ENCODE measurements at places on chromosomes 12 and 14.

- DNase-seq, result no peak
These were observed 15.6 kb downstream of the ZBTB39 start for GRCh38 chr12:56990648-56991318.

- no peak for DNase-seq
These were observed at the start of gene OR11H7 for GRCh38 chr14:20228681-20229080. OR11H7 (plus strand) TSS chr14:20228981.

DNA sequence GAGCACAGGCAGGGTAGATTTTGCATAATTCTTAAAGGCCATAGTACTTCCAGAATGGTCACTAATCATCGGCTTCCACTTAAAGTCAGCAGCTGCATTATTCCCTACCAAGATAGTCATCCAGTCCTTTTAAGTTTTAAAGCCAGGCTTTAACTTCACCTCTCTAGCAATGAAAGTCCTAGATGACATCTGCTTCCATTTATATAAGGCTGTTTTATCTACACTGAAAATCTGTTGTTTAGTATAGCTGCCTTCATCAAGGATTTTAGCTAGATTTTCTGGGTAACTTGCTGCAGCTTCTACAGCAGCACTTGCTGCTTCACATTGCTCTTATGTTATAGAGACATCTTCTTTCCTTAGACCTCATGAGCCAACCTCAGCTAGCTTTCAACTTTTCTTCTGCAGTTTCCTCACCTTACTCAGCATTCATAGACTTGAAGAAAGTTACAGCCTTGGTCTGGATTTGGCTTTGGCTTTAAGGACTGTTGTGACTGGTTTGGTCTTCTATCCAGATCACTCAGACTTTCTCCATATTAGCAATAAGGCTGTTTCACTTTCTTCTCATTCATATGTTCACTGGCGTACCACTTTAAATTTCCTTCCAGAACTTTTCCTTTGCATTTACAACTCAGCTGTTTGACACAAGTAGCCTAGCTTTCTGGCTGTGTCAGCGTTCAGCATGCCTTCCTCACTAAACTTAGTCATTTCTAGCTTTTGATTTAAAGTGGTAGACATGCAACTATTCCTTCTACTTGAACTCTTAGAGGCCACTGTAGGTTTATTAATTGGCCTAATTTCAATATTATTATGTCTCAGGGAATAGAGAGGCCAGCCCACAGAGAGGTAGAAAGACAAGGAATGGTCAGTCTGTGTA, 209.9 kb upstream of the GARIN2 start:
- DNase-seq, result no peak

DNA sequence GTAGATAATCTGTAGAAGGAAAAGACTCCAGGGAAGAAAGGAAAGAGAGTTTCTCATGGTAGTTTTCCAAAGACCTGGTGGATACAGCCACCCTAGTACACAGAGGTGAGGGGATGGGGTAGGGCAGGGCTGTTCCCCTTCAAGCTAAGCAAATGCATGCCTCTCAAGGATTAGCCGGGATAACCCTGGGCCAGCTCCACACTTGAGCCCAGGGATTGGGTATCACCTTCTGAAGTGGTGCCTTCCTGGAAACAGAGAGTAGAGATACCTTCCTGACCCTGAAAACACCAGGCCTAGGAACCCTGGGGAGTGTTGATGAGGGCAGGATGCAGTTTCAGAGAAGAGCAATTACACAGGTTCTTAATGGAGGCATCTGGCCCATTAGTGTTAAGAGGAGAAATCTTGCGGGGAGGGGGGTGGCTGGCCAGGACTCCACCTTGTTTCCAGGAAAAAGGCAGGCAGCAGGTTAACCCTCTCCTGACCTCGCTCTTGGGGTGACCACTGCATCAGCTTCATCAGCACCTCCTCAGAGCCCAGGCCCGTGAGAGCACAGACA, 106.9 kb upstream of the TMEM233 start:
- DNase-seq, result no peak

DNA sequence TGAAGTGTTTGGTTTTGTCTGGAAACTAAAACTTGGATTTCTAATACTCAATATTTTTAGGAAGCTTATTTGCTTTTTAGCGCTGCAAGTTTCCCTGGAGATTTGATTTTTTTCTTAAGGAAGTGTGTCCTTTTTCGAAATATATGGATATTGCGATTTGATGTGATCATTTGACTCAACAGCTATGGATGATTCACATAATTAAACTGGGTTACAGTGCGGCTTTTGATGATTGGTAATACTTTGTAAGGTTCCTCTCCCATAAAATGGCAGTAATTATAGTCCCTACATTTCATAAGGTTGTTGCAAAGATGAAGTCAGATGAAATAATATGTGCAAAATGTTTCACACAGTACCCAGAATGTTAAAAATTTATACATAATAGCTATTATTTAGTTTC, 13.1 kb downstream of the LDHB start:
- DNase-seq, result no peak

DNA sequence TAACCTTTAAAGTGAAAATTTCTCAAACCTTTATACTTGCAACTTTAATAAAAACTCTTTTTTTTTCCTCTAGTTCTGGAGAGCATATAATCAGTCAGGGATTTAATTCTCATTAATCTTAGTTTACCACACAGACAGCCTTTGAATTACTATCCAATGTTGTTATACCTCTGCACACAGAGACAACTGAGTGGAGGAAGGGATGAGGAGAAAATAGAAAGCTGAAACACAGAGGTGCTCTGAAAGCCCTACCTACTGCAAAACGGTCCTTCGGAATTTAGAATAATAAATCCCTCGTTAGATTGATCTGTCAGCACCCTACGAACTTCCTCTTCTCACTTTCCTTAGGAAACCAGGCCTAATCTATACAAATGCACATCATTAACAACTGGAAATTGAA, 122.1 kb downstream of the STXBP6 start:
- no peak for DNase-seq

DNA sequence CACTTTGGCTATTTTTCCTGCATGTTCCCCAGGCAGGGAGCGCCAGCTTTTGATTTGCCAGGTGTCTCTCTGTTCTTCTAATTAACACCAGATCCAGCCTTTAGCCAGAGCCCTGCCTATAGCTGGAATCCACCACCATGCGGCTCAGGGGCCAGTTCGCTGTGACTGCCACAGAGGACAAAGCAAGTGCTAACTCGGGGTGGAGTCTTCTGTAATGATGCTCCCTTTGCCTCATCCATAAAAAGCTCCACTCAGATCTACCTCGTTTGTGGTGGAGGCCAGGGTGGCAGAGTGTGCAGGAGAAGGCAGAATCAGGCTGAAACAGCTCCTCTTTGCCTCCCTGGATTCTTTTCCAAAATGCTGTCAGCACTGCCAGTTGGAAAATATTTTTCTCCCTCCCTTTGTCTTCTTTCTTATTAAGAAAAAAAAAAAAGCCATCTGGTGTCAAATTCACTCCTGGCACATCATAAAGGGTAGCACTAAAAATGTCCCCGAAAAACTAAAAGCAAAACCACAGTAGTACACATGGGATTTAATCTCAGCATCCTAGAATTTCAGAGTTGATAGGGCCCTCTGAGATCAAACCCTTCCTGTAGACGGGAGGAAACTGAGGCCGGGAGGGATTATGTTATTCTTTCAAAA, 18.0 kb upstream of the CTDSP2 start:
- DNase-seq, result no peak

DNA sequence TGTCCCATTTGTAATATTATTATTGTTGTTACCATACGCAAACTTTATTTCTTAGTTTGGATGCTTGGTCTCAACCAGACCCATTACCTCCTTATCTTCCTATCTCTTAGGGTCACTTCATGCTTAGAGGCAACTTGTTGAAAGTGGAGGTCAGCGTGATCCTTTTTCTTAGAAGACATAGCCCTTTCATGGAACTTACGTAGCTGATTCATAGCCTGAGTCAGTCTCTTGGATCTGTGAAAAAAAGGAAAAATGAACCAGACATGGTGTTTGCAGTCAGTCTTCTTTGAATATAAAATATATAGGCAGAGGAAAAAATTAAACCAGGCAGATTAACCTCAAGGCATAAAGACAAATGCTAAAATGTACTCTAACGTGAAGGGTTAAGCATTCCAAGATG, 613.7 kb downstream of the DIO2 start:
- no peak for DNase-seq

DNA sequence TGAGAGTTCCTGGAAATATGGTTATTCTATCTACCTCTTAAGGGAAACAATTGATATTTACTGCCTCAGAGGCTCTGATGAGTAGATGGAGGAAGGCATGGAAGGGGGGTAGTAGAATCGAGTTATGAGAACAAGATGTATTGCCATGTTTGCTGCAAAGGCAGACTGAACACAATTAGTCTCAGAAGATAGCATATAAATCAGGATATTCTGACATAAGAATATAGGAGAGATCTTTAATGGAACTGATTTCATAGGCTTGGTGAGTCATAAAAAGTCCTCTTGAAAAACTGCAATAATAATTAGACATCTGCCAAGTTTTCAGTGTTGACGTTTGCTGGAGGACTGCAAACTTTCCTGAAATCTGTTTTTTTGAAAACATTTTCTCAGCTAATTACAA, 636.1 kb downstream of the TMTC2 start:
- DNase-seq, result no peak

- DNase-seq, result peak; percentile 28
These were observed 2.2 kb upstream of the DUSP16 start for GRCh38 chr12:12564911-12565310.

DNA sequence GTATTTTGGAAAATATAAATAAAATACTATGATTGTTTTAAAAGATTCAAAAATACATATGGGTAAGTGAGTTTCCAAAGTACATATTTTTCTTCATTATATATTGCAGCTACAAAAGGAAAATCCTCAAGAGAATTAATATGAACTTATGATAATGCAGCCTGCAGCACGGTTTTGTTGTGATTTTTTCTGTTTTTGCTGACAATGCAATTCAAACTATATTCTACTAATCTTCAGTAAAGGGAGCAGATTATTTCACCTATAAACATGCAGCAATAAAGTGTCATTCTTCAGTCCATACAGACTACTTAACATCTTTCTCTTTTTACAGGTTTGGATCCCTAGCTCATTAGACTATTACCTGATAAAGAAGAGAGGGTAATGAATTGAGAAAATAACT, 582.1 kb upstream of the MGAT4C start:
- DNase-seq, result no peak
